ENCODE measurements at places on chromosomes 13 and 19.
A peak's percentile ranks its signal among the peaks of the same experiment; 100 is the strongest.

DNA sequence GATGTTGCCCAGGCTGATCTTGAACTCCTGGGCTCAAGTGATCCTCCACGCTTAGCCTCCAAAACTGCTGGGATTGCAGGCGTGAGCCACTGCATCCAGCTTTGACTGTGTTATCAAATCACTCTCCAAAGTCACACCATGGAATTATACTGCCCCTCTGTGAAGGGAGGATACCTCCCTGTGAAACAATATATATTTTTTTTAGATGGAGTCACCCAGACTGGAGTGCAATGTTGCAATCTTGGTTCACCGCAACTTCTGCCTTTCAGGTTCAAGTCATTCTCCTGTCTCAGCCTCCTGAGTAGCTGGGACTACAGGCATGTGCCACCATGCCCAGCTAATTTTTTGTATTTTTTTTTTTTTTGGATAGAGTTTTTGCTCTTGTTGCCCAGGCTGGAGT is 7.7 kb downstream of the TYK2 start:
- DNase-seq, result peak; percentile 34

DNA sequence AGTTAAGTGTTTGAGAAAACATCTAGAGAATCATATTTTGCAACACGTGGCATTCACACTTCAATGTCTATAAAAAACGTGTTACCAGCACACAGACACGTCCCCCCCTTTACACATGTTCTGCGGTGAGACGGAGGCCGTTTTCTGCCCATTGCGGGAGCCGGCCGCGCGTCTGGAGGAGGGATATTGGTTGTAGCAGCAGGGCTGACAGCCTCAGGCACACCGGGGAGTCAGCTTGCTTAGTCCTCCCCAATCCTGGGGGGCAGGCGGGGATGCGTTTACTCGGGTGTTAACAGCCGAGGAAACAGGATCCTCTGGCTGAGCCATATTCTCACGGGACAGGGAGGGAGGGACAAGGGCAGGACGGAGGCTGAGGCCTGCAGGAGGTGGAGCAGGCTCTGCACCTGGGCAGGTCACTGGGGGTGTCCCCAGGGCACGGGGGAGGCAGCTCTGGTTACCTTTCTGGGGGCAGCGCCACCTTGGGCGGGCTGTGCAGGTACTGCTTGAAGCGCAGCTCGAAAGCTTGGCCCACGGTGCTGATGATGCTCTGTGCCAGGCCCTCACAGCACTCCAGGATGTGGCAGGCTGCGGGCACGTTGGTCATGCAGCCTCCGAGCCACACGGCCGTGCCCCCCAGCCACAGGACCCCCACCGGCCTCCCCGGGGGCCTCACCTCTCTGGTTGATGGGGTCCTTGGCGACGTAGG is 25.0 kb downstream of the SHC2 start:
- no peak for DNase-seq

DNA sequence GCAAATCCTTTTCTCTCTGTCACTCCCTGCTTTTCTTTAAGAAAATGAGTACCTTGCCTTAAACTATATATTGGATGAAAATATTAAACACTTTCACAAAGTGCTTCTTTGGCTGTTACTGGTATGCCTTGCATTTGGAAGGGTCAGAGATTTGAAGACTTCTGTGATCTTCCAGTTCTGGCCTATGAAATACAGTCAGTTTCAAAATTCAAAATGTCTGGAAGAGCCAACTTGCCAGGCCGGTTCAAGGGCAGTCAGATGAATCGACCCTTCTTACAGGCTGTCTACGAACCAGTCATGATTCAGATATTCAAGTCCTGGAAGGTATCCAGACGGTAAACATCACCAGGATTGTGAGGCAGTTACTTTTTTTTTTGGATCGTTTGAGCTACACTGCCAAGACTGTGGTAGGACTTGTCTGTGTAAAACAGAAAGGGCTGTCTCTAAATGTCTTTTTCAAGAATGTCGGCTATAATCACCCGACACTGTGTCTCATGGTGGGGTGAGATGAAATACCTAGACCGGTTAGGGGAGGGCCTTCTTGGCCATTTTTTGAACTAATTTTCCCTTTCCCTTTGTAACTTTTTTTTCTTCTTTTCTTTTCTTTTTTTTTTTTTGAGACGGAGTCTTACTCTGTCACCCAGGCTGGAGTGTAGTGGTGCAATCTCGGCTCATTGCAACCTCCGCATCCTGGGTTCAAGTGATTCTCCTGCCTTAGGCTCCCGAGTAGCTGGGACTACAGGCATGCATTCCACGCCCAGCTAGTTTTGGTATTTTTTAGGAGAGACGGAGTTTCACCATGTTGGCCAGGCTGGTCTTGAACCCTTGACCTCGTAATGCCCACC is 11.2 kb downstream of the ACTN4 start:
- DNase-seq, result no peak

- no peak for DNase-seq
These were observed 37.2 kb downstream of the SLITRK1 start for GRCh38 chr13:83845106-83845505.

- no peak for DNase-seq
These were observed 884.7 kb downstream of the DIAPH3 start for GRCh38 chr13:59279028-59279427.

DNA sequence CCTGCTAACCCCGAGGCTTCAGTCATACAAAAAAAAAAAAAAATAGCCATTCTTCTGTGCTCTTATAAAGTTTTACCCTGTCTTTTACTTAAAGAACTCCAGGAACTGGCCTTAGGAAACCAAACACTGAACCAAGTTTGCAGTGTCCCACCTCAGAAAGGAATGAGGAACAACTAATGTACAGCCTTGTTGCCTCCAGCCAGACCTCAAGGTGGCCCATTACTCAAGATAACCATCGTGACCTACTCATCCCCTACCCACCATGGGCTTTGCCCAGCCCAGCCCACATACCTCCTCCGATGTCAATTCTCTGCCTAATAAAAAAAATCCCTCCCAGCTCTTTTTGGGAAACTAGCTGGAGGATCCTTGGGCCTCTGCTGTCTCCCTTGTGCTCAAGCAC is 133.2 kb downstream of the STARD13 start:
- DNase-seq, result no peak

GRCh38 chr19:18339723-18340122 is 675 bp upstream of the PGPEP1 start:
- DNase-seq, result peak; percentile 81

- no peak for DNase-seq
These were observed 19.8 kb upstream of the POU2F2 start for GRCh38 chr19:42151782-42152684.

GRCh38 chr13:30696278-30697176 is 38.8 kb upstream of the ALOX5AP start:
- peak; percentile 71 for DNase-seq

- no peak for DNase-seq
These were observed 43.1 kb downstream of the PDS5B start for GRCh38 chr13:32629313-32629712.

- DNase-seq, result no peak
These were observed 30.3 kb downstream of the LYL1 start for GRCh38 chr19:13072188-13072908.

- DNase-seq, result no peak
These were observed 158.9 kb downstream of the MIPEP start for GRCh38 chr13:23730251-23730650.

DNA sequence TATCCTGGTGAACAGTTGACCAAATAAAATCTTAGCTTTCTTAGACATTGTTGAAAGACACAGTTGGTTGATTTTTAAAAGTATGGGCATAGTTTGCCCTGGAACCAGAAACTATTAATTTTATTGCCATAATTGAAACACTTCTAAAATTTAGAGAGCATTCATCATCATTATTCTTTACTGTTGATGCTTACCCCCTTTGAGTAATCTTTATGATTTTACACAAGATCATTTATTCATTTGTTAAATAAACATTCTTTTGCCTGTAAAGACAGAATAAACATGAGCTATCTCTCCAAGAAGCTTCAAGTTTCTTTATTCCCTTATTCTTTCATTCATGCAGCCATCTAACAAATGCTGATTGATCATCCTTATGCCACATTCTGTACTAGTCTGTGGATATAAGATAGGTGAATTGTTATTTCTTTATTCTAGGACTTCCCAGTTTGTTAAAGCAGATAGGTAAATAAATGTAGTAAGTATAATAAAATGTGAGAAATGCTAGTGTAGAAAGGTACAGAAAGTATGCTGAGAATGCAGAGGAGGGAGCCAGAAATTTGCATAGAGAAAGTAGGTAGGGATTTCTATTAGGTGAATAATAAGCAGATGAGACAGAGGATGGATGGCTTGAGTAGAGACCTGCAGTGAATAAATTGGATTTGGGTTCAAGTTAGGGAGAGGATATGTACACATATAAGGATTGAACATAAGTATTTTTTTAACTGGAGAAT is 8.2 kb downstream of the SERTM1 start:
- no peak for DNase-seq

DNA sequence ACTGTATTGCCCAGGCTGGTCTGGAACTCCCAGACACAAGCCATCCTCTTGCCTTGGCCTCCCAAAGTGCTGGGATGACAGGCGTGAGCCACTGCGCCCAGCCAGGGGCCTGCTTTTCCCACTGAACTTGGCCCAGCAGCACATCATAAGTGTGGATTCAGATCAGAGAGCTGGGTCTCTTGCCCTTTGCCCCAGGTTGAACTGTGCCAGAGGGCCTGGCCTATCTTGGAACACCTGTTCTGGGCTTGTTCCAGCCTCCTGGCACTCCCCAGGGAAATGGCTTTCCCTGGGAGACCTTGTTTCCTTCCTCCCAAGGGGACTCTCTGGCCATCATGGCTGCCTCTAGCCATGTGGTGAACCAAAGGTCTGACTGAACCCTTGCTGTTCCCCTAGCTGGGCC is 3.4 kb downstream of the CC2D1A start:
- no peak for DNase-seq

DNA sequence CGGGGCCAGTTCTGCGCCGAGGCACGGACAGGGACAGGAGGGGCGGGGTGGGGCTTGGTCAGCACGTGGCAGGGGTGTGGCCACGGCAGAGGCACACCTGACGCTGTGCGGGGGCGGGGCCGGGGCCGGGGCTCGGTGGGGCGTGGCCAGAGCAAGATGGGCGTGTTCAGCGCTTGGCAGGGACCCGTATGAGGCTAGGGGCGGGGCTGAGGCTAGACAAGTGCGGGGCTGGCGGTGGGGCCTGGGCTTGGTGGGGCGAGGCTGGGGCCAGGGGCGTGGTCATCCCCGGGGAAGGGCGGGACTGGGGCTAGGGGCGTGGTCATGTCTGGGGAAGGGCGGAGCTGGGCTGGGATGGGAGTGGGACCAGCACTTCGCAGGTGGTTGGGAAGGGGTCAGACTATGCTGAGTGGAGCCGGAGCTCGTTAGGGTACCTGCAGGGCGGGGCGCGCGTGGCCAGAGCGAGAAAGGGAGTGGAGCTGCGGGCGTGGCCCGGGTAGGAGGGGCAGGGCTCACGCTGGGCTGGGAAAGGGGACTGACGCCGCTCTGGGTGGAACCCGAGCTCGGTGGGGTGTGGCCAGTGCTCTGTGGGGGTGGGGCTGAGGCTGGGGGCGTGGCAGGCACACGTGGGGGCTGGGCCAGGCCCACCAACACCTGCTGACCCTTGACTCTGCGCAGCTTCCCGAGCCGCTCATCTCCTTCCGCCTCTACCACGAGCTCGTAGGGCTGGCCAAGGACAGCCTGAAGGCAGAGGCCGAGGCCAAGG is 12.8 kb downstream of the POLR2E start:
- DNase-seq, result peak; percentile 92

DNA sequence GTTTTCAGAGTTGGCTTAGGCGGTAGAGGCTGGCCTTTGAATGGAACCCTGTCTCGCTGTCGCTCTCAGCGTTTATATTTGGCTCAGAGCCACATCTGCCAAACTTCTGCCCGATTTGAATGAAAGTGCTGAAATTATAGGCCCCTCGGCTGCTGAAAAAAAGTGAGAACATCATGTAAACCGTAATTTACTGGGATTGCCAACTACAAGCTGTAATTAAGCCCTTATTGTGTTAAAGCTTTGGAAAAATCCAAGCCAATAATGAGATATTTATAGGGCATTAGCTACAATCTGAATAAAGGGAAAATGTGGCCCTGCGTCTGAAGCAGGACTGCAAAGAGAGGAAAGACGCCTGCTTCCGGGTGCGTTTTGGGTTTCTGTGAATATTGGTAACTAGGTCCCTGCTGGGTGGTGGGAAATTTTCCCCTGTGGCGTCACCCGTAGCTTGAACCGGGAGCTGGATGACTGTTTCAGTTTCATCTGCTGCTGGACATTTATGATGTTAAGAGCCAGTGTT is 9.9 kb downstream of the DNM2 start:
- no peak for DNase-seq

GRCh38 chr13:23146006-23146405 is 34.8 kb upstream of the SGCG start:
- no peak for DNase-seq

GRCh38 chr13:94176561-94176960 is 302.9 kb downstream of the DCT start:
- DNase-seq, result peak; percentile 58

- peak; percentile 81 for DNase-seq
These were observed 1.3 kb upstream of the LCP1 start for GRCh38 chr13:46183018-46183946.

GRCh38 chr13:100602493-100603111 is 14.0 kb upstream of the GGACT start:
- no peak for DNase-seq

- no peak for DNase-seq
These were observed 65.0 kb downstream of the DGKH start for GRCh38 chr13:42113478-42113877.

DNA sequence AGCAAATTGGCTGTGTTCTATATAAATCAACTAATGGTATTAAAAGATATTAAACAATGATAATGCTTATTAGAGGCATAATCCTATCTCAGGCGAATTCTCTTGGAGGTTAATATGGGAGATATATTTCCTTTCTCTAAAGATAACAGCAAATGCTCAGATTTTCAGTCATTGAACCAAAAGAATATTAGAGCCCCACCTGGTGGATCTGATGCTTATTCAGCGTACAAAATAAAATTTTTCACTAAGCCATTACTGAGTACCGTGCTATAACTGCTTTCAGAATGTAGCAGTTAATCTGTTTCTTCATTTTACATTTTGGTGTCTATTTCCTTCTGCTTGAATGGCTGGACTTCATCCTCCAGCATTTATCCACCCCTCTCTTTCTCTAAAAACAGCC is 143.3 kb upstream of the IPO5 start:
- DNase-seq, result peak; percentile 7

DNA sequence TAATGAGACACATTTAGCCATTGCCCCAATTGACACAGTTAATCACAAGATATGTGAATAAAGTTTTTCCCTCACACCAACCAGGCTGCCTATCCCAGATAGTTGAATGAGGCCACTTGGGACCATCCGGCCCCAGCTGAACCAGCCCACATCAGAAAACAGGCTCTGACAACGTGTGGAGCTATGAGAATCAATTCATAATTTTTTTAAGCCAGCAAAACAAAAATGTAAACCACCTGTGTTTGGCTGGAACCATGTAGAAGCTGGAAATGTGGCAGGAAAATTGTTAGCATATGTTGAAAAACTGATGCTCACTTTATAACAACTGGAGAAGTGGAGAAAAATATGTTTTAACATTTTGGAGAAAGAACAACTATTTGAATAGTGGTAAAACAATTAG is 1161.3 kb downstream of the SLITRK1 start:
- DNase-seq, result no peak

- DNase-seq, result peak; percentile 64
These were observed 475.8 kb downstream of the FOXO1 start for GRCh38 chr13:40190641-40191100.

- no peak for DNase-seq
These were observed 4.4 kb upstream of the TMEM86B start for GRCh38 chr19:55232986-55233385.

Data from hematopoietic multipotent progenitor cell treated with erythropoietin and hydrocortisone succinate and interleukin-3 and kit ligand, for 4 days (in vitro differentiated cells).